ENCODE measurements at places on chromosomes 6 and 20. TPM values are rescaled to one million over a fixed set of nuclear protein-coding genes. Genes with fewer than 3 reads are reported as not detected.

MOXD1 gene
- not detected for total RNA-seq

FRMD1 gene
- not detected for total RNA-seq

PRSS35 gene
- total RNA-seq = not detected

WFDC5 gene
- total RNA-seq = not detected

NELFCD gene
- 113 TPM for total RNA-seq

CTCFL gene
- not detected for total RNA-seq

NT5DC1 gene
- total RNA-seq = 44.1 TPM
